CD8-positive, alpha-beta memory T cell (primary cell): ENCODE measurements at places on chromosomes 12 and 14. TPM values are rescaled to one million over a fixed set of nuclear protein-coding genes. Genes with fewer than 3 reads are reported as not detected.

NEMF gene
- 48.9 TPM for polyA plus RNA-seq

DNA sequence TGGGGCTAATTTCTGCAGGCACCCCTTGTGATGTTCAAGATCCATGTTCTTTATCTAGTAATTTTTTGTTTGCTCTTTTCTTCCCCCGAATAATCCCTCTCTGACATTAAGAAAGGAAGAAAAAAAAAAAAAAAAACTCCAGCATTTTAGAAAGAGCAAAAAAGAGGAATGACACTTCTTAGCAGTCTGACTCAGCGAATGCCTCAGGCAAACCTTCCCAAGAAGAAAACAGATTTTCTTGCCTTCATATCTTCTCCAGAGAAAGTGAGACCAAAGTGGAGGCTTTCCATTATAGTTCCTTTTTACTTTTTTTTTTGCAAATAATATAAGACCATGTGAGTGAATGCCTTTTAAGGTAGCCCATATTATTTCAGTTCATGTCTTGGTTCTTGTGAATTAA, 479.0 kb upstream of the SYT1 start:
- H3K4me1 ChIP-seq: no peaks in the 10 kb centered on the region
- DNase-seq: no peak
- no peaks in the 10 kb centered on the region for H3K36me3 ChIP-seq
- H3K4me3 ChIP-seq: no peak overlapping the region

GRCh38 chr12:114500775-114501473, 95.0 kb upstream of the TBX5 start:
- DNase-seq: no peak
- no peaks in the 10 kb centered on the region for H3K36me3 ChIP-seq
- H3K27ac ChIP-seq: no peak overlapping the region
- H3K4me3 ChIP-seq: no peak overlapping the region

DNA sequence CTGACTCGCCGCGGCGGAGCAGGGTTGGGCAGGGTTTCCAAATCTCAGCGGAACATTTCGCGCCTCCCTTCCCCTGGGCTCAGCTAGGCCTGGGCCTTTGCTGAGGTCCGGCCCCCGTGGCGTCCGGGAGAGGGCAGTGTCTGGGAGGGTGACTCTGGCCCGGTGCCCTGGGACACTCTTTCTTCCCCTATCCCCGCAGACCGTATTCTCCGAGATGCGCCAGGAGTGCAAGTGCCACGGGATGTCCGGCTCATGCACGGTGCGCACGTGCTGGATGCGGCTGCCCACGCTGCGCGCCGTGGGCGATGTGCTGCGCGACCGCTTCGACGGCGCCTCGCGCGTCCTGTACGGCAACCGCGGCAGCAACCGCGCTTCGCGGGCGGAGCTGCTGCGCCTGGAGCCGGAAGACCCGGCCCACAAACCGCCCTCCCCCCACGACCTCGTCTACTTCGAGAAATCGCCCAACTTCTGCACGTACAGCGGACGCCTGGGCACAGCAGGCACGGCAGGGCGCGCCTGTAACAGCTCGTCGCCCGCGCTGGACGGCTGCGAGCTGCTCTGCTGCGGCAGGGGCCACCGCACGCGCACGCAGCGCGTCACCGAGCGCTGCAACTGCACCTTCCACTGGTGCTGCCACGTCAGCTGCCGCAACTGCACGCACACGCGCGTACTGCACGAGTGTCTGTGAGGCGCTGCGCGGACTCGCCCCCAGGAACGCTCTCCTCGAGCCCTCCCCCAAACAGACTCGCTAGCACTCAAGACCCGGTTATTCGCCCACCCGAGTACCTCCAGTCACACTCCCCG, 3.0 kb downstream of the WNT1 start:
- peaks cover 48% of the 10 kb centered on the region for H3K4me1 ChIP-seq
- peak overlapping the region; percentile 67 for H3K27ac ChIP-seq
- peak; percentile 61 for DNase-seq
- no peaks in the 10 kb centered on the region for H3K36me3 ChIP-seq
- H3K27me3 ChIP-seq: peaks cover 6% of the 10 kb centered on the region
- H3K4me3 ChIP-seq: peak overlapping the region; percentile 89

- no peak overlapping the region for H3K4me3 ChIP-seq
- no peaks in the 10 kb centered on the region for H3K36me3 ChIP-seq
- no peak overlapping the region for H3K27ac ChIP-seq
These were observed 310.0 kb downstream of the BTG1 start for GRCh38 chr12:91835693-91836092.

DNA sequence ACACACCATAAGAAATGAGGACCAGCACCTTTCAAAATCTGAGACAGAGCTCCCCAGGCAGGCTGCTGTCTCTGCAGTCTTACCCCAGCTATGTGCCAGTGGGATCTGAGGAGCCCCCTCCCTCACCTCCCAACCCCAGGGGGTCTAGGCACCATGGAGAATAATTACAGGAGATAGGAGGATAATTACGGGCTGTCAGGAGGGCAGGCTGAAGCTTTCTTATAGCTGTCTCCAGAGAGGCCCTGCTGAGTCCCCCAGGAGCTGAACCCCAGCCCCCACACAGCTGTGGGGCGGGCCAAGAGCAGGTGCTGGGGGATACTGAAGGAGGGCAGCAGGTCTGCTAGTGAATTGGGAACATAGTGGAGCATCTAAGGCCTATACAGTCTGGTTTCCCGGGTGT, 6.8 kb downstream of the CPNE6 start:
- H3K27ac ChIP-seq: no peak overlapping the region
- no peaks in the 10 kb centered on the region for H3K27me3 ChIP-seq
- DNase-seq: no peak
- no peaks in the 10 kb centered on the region for H3K36me3 ChIP-seq
- peaks cover 9% of the 10 kb centered on the region for H3K4me1 ChIP-seq
- H3K4me3 ChIP-seq: no peak overlapping the region

GRCh38 chr12:75836533-75836932, 195.0 kb downstream of the PHLDA1 start:
- no peaks in the 10 kb centered on the region for H3K27me3 ChIP-seq
- H3K4me3 ChIP-seq: no peak overlapping the region
- H3K4me1 ChIP-seq: no peaks in the 10 kb centered on the region
- H3K27ac ChIP-seq: no peak overlapping the region
- no peaks in the 10 kb centered on the region for H3K36me3 ChIP-seq
